Stimulated activated CD4-positive, alpha-beta T cell treated with anti-CD3 and anti-CD28 coated beads, Interleukin-1b, Interleukin-23, amount 100 ng/mL, for 4 hours (primary cell): ENCODE measurements at places on chromosomes 1 and 21.

DNA sequence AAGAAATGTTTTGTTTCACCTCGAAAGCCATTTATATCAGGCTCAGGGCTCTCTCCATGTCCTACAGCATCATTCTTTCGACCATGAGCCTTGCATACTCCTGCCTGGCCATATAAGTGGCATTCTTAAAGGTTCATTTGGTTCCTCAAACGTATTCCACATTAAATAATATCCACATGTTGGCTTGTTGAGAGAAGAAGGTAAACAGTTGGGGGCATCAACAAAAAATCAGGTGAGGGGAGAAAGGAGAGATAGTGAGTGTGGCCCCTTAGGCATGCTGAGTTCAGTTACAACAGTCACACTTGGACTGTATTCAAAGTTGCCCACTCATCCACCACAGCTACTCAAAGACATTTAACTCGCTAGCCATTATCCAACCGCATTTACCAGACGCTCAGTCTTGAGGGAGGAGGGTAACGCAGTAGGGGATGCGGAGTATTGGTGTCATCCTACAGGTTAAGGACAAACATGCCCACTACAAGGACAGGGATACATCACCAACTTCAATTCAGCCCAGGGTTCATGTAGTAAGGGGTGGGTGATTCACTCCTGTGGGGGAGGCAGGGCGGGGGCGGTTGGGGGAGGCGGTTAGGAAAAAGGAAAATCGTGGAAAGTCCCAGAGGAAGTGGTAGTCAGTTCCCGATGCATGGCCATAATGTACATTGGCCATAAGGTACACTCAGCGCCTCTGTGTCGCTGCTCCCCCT, 1.4 kb downstream of the ZNF697 start:
- no peak for DNase-seq

DNA sequence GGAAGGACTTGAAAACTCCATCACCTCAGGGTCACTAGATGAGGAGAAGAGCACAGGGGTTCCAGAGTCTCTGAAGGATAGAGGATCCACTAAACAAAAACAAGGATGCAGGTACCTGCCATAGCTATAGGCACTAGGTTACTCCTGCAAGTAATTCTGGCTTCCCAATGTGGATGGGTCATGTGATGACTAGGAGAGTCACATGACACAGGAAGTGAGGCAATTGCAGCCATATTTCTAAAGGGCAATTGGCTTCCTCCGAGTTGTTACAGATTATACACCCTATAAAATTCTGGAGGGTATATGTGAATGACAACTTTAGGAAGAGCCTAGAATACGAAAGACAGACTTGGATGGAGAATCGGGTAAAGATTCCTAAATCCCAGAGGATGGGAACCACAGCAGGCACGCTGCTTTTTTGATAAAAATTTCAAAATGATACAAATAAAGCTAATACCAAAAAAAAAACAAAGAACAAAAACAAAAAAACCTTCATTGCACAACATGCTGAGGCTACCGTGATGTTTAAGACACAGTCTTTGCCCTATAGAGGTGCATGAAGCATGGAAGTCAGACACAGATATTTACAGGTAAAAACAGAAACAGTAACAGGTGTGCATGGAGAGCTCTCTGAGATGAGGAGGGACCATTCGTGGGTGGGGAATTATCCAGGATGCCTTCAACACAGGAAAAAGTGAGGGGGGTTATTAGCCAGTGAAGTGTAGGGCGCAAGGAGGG, 10.5 kb downstream of the MTX1 start:
- DNase-seq = no peak

GRCh38 chr1:26970810-26971209, 10.5 kb upstream of the KDF1 start:
- DNase-seq = no peak

DNA sequence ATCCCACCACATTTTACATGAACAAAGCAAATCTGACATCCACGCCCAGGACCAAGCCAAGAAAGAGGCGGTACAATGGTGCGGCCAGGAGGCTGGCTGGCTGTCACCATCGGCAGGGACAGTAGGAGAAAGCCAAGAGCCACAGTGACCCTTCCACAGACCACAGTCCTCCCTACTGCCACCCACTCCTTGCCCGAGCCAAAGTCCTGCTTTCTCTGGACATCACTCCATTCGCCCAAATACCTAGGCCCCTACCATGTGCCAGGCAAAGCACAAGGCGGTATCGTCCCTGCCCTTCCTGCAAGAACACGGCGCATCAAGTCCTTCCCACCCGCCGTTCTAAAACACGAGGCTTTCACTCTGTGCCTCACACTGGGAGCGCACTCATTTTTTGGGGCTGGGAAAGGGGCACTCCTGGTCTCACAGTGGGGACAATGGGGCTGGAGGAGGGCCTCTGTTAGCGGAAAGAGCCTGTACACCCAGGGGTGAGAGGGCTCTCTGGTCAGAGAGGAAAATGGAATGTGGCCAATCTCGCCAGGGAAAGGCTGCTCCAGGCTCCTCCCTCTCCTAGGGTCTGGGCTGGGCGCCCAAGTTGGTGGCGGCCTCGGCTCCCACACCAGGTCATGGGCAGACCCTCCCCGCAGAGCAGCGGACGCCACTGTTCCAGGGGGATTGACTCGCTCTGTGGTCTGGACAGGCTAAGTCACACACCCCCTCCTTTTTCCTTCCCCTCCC, 26.5 kb downstream of the SSBP3 start:
- DNase-seq = no peak

DNA sequence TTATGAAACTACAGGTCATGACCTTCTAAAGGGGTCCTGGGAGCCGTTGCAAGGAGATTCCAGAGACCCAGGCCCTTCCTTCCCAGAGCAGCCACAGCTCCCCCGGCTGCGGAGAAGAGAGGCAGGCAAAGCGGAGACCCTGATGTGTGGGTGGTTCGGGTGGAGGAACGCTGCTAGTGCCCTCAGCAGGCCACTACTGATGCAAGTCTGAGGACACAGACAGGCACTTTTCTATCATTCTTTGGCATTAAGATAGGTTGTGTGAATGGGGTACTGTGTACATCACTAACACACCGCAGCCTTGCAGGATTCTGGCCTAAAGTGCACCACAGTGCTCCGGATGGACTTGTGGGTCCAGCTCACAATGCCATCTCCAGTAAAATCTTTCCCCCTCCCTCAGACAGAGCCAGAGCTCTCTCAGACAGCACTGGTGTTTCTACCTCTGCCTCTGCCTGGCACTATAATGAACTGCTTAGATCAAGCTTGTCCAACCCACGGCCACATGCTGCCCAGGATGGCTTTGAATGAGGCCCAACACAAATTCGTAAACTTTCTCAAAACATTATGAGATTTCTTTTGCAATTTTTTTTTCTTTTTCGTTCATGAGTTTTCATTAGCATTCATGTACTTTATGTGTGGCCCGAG, 121.4 kb downstream of the TGFBR3 start:
- DNase-seq = no peak

GRCh38 chr1:244353551-244354091, 98.1 kb downstream of the ADSS2 start:
- peak; percentile 20 for DNase-seq

DNA sequence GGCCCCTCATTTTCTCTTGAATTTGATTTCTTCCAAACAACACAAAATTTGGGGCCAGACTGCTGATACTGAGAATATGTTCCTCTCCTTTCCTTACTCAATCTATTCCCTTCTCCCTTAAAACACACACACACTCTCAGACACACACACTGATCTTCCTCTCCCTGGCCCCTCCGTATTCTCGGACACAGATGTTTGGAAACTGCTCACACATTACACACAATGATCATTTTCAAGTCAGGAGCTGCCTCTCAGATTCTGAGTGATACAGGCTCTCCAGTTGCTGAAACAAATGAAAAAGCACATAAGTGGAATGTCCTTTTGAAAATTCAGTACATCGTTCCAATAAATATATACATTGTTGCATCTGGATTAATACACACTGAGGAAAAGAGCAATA, 161.3 kb downstream of the CLEC20A start:
- DNase-seq = no peak

- DNase-seq = no peak
Observed at GRCh38 chr1:119453021-119453420, 38.1 kb downstream of the HSD3B2 start.

DNA sequence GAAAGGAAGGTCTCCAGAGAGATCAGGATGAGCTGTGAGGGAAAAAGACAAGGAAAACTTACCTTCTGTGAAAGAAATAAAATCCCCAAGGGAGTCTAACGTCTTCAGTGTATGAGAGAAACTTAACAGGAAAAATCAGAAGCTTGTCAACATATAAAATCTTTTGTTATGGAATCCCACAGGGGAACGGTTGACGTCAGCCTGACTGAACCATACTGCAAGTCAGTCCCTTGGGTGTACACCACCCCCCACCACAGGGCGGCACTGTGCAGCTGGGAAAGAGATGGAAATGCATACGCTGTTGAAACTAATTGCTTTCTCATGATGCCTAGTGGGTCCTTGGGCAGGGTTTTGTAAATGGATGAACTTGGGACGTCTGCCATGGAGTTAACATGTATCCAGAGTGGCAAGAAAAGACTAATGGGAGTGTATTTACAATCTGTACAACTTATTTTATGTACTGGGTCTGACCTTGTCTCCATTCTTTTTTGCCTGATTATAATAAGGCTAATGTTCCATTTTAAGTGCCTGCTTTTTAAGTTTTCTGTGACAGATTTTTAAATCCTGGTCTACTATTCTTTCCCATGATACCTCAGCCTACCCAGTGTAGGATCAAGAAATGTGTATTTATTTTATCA, 22.7 kb downstream of the UTP25 start:
- DNase-seq = peak; percentile 15

GRCh38 chr1:4970532-4970931, 316.1 kb downstream of the AJAP1 start:
- no peak for DNase-seq

- no peak for DNase-seq
Observed at GRCh38 chr1:85102479-85102878, 54.2 kb upstream of the MCOLN3 start.

GRCh38 chr1:157584503-157584902, 13.4 kb downstream of the FCRL4 start:
- no peak for DNase-seq

DNA sequence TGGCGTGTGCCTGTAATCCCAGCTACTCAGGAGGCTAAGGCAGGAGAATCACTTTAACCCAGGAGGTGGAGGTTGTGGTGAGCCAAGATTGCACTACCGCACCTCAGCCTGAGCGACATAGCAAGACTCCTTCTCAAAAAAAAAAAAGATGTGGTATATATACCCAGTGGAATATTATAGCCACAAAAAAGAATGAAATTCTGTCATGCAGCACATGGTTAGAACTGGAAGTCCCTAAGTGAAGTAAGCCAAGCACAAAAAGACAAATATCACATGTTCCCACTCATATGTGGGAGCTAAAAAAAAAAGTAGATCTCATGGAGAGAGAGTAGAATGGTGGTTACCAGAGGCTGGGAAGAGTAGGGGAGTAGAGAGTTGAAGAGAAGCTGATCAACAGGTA, 18.7 kb downstream of the PSMB4 start:
- no peak for DNase-seq

- DNase-seq = no peak
Observed at GRCh38 chr1:107365527-107366240, 224.8 kb downstream of the NTNG1 start.

GRCh38 chr1:241391926-241392710, 35.1 kb upstream of the RGS7 start:
- no peak for DNase-seq

- no peak for DNase-seq
Observed at GRCh38 chr1:181482521-181483284, 614 bp upstream of the CACNA1E start.

- no peak for DNase-seq
Observed at GRCh38 chr1:53653200-53653575, 85.8 kb downstream of the GLIS1 start.

DNA sequence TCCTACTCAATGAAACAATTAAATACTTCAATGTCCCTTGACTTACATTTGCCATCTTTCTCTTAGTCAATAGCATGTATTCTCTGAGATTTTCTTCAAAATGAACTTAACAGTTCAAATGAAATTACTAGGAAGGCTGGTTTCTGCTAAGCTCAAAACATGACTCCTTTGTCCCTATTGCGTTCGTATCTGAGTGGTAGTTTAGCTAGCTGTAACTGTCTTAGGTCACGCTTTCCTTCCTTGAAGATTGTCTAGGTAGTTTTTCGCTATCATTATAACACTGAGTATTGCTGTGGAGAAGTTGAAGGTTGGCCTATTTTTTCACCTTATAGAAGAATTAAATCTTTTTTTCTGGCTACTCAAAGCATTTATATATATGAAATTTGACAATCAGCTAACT, 1535.2 kb downstream of the PLA2G4A start:
- no peak for DNase-seq

GRCh38 chr1:19647643-19648042, 3.5 kb downstream of the NBL1 start:
- no peak for DNase-seq

DNA sequence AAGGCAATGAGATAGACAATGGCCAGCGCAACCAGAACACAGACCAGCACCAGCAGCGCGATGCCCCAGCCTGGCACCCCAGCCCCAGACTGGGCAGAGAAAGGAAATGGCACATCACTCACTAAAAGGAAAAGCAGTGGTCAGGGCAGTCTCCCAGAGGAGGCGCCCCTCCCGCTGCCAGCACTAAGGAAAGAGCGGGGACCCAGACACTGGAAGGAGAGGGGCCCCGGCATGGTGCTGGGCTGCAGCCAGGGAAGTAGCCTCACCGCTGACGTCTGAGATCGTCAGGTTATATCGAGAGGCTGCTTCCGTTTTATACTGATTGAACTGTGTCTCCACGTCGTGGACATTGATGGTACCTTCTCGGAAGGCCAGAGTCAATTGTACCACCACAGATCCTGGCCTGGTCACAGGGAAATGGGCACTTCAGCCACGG, 13.8 kb downstream of the TRIM46 start:
- DNase-seq = no peak

- DNase-seq = no peak
Observed at GRCh38 chr21:20418353-20418752, 579.9 kb upstream of the NCAM2 start.

DNA sequence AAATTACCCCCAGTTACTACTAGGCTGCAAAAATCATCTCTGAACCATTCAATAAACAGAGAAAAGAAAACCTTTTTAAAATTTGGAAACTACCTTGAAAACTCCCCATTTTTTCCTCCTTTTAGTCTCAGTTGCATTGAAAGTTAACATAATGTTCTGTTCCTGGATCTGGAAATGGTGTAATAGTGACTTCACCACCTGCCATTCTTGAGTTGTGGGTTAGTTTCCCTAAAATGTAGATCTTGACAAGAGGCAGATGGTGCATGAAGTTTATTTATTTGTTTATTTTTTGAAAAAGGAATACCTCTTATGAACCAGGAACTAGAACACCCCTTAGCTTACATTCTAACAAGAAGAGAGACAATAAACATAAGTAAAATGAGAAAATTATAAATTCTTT, 72.8 kb downstream of the ATF6 start:
- no peak for DNase-seq
